ENCODE measurements at places on chromosomes 2 and 18. TPM values are rescaled to one million over a fixed set of nuclear protein-coding genes. Genes with fewer than 3 reads are reported as not detected.

- no peaks in the 10 kb centered on the region for H3K27me3 ChIP-seq
- H3K36me3 ChIP-seq, result no peaks in the 10 kb centered on the region
- no peak overlapping the region for H3K4me3 ChIP-seq
- H3K4me1 ChIP-seq, result no peaks in the 10 kb centered on the region
Observed at GRCh38 chr2:141599721-141600120, 531.1 kb downstream of the LRP1B start.

DNA sequence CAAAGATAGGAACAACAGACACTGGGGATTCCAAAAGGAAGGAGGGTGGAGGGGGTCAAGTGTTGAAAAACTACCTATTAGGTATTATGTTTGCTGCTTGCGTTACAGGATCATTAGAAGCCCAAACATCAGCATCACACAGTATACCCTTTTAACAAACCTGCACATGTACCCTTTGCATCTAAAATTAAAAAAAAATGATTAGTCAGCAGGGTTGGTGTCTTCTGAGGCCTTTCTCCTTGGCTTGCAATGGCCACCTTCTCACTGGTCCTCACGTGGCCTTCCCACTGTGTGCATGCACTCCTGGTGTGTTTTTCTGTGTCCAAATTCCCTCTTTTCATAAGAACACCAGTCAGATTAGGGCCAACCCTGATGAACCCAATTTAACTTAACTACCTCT is 5.6 kb upstream of the IMPA2 start:
- H3K27ac ChIP-seq, result no peak overlapping the region
- peaks cover 26% of the 10 kb centered on the region for H3K4me1 ChIP-seq
- H3K27me3 ChIP-seq, result no peaks in the 10 kb centered on the region
- DNase-seq, result no peak
- H3K36me3 ChIP-seq, result no peaks in the 10 kb centered on the region

GRCh38 chr2:200673191-200673590 is 87.4 kb downstream of the AOX1 start:
- H3K4me1 ChIP-seq, result no peaks in the 10 kb centered on the region
- no peak overlapping the region for H3K4me3 ChIP-seq
- DNase-seq, result no peak
- H3K27me3 ChIP-seq, result no peaks in the 10 kb centered on the region
- no peak overlapping the region for H3K27ac ChIP-seq

DNA sequence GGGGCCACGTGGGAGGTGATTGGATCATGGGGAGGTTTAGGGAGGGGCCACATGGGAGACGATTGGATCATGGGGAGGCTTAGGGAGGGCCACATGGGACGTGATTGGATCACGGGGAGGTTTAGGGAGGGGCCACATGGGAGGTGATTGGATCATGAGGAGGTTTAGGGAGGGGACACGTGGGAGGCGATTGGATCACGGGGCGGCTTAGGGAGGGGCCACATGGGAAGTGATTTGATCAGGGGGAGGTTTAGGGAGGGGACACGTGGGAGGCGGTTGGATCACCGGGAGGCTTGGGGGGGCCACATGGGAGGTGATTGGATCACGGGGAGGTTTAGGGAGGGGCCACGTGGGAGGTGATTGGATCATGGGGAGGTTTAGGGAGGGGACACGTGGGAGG is 22.5 kb upstream of the SALL3 start:
- H3K4me1 ChIP-seq, result no peaks in the 10 kb centered on the region
- H3K36me3 ChIP-seq, result no peaks in the 10 kb centered on the region
- H3K27ac ChIP-seq, result no peak overlapping the region
- H3K4me3 ChIP-seq, result no peak overlapping the region
- DNase-seq, result no peak

- no peaks in the 10 kb centered on the region for H3K36me3 ChIP-seq
- H3K27ac ChIP-seq, result no peak overlapping the region
Observed at GRCh38 chr2:8115966-8116365, 565.9 kb upstream of the ID2 start.

DNA sequence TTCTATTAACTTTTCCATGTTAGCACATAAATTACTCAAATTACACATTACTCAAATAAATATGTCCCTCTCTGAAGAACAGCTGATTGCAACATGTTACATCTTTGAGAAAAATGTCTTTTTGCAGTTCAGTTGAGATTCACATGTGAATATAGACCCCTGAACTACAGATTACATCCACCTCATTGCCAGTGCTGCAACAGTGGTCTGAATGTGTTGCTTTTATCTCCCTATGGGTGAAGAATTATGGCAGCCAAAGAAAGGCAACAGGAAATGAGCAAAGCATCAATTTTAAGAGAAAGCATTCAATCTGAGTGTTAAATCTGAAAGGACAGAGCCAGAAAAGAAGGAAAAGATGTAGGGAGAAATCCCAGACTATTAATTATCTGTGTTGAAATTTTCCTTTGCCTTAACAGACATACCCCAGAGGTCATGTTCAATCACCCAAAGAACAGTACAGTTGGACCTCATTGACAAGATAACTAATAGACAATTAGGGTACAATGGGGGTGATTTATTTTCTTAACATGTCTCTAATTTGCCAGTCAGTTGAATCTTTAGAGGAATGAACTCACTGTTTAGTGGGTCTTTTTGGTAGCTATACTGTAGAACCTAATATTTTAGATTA is 620.2 kb downstream of the CPS1 start:
- no peak for DNase-seq
- no peak overlapping the region for H3K4me3 ChIP-seq
- H3K27me3 ChIP-seq, result no peaks in the 10 kb centered on the region

- DNase-seq, result no peak
- H3K36me3 ChIP-seq, result no peaks in the 10 kb centered on the region
Observed at GRCh38 chr18:54529444-54529843, 61.6 kb upstream of the DYNAP start.

GRCh38 chr2:240159251-240159839 is 18.9 kb upstream of the OTOS start:
- no peaks in the 10 kb centered on the region for H3K36me3 ChIP-seq
- H3K4me3 ChIP-seq, result no peak overlapping the region
- no peak overlapping the region for H3K27ac ChIP-seq
- H3K27me3 ChIP-seq, result no peaks in the 10 kb centered on the region

DNA sequence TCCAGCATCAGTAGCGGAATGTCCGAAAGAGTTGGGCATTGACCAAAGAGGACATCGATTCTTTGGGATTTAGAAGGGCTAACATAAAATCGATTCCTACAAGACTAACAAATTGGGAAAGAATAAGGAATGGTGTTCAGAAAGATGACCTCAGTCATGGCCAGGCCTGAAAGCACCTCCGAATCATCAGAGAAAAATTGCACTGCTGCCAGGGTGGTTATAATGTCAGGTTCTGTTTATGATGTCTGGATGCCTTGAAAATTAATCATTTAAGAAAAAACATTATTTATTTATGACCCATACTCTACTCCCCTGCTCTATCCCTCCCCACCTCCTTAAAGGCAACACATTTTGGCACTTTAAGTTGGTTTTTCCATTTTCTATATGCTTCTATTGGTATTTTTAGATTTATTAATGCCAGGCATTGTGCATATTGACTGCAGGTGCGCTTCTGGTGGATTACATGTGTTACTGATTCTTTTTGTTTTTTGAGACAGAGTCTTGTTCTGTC is 104.7 kb downstream of the MYCN start:
- H3K27ac ChIP-seq, result no peak overlapping the region
- H3K36me3 ChIP-seq, result no peaks in the 10 kb centered on the region
- no peak for DNase-seq
- H3K4me3 ChIP-seq, result no peak overlapping the region
- H3K4me1 ChIP-seq, result no peaks in the 10 kb centered on the region
- H3K27me3 ChIP-seq, result peaks cover 22% of the 10 kb centered on the region

- H3K36me3 ChIP-seq, result peaks cover 8% of the 10 kb centered on the region
- H3K4me3 ChIP-seq, result no peak overlapping the region
- no peak overlapping the region for H3K27ac ChIP-seq
- H3K4me1 ChIP-seq, result peaks cover 6% of the 10 kb centered on the region
Observed at GRCh38 chr2:171436307-171436706, 2.3 kb downstream of the DCAF17 start.

DNA sequence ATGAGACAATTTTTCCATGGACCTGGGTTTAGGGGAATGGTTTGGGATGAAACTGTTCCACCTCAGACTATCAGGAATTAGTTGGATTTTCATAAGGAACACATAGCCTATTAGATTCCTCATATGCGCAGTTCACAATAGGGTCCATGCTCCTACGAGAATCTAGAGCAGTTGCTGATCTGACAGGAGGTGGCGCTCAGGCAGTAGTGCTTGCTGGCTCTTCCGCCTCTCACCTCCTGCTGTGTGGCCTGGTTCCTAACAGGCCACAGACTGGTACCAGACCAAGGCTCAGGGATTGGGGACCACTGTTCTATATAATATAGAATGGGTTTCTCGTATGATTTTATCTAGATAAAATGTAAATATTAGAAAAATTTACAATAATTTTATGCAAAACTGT is 338.7 kb downstream of the CPS1 start:
- no peak overlapping the region for H3K4me3 ChIP-seq
- DNase-seq, result no peak
- H3K4me1 ChIP-seq, result no peaks in the 10 kb centered on the region
- H3K27ac ChIP-seq, result no peak overlapping the region
- no peaks in the 10 kb centered on the region for H3K36me3 ChIP-seq
- H3K27me3 ChIP-seq, result no peaks in the 10 kb centered on the region

DNA sequence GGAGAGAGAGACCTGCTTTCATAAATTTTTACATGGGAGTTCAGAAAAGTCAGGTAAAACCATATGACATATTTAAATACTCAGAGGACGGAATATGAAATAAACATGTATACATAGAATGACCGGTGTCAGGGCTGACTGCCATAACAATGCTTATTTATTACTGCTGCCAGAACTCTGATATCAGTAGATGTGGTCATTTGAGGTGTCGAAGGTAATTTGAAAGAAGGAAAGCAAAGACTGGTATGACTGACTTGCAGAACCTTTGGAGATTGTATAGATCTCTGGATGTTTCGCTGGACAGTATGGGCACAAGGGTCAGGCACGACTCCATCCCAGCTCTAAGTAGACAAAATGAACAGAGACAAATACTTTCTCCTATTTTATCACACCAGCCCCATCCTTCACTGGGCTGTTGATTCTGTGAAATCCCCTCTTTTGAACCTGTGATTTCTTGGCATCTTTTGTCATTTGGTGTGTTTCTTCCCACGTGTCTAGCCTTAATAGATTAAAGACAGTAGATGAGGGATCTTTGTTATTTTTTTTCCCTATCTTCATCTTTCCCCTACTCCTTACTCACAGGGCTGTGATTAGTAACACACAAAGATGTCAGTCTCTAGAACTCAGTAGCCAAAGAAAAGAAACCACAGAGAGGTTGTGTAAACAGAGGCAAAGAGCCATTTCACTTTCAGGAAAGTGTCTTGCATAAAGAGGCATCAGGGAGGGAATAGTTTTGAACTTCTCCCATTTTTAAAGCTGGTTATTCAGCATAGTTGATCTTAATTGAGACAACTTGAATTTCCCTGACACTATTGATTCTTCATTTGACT is 61.6 kb downstream of the ICOS start:
- no peak overlapping the region for H3K27ac ChIP-seq
- H3K4me3 ChIP-seq, result no peak overlapping the region
- no peaks in the 10 kb centered on the region for H3K4me1 ChIP-seq
- peaks cover 18% of the 10 kb centered on the region for H3K27me3 ChIP-seq
- no peak for DNase-seq
- no peaks in the 10 kb centered on the region for H3K36me3 ChIP-seq

DNA sequence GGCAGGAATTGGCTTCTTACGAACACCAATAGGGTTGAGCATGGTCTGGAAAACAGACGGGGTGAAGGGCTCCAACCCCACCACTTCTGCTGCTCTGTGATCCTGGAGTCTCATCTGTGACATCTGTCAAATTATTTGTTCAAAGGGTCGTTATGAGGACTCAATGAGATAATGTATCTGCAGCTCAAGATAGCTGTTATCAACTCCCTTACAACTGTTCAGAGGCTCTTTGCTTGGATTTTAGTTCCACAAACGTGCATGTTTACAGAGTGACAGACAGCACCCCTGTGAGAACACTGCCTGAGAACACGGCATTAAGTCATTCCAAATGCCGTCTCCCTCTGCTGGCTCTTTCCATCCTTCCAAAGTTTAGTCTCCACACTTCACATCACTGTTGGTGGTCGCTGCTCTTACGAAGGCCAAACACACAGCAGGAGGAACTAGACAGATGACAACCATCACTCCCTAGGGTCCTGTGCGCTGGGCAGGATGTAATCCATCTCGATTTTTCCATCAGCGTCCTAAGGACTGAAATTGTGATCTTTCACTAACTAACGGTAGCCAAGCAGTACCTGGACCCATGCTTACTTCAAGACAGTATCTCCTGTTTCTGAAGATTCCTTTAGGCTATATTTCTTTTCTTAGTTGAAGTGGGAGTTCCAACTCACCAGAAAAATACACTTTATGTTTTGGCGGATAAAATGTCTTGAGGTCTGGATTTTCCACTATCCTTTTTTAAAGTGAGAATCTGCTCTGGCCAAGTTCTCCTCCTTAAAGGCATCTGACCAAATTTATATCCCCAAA is 220.3 kb downstream of the ANAPC1 start:
- no peak overlapping the region for H3K27ac ChIP-seq
- DNase-seq, result no peak
- H3K36me3 ChIP-seq, result no peaks in the 10 kb centered on the region
- H3K27me3 ChIP-seq, result no peaks in the 10 kb centered on the region
- H3K4me3 ChIP-seq, result no peak overlapping the region
- H3K4me1 ChIP-seq, result peaks cover 12% of the 10 kb centered on the region

GRCh38 chr18:48928787-48929186 is 22.0 kb downstream of the SMAD7 start:
- no peak overlapping the region for H3K27ac ChIP-seq
- no peak for DNase-seq
- no peaks in the 10 kb centered on the region for H3K27me3 ChIP-seq
- H3K36me3 ChIP-seq, result no peaks in the 10 kb centered on the region
- H3K4me3 ChIP-seq, result no peak overlapping the region
- H3K4me1 ChIP-seq, result peaks cover 63% of the 10 kb centered on the region

- H3K36me3 ChIP-seq, result peaks cover 22% of the 10 kb centered on the region
- no peak for DNase-seq
- no peak overlapping the region for H3K27ac ChIP-seq
- no peaks in the 10 kb centered on the region for H3K27me3 ChIP-seq
- no peak overlapping the region for H3K4me3 ChIP-seq
Observed at GRCh38 chr2:135786823-135787222, 45.2 kb downstream of the UBXN4 start.

GRCh38 chr2:238291550-238292281 is 3.3 kb upstream of the PER2 start:
- H3K4me1 ChIP-seq, result peaks cover 33% of the 10 kb centered on the region
- H3K27me3 ChIP-seq, result no peaks in the 10 kb centered on the region
- DNase-seq, result no peak
- no peak overlapping the region for H3K4me3 ChIP-seq
- no peak overlapping the region for H3K27ac ChIP-seq

CXCR4 gene
- 1.3 TPM for total RNA-seq

MAP3K19 gene
- total RNA-seq, result not detected

KATNAL2 gene
- 2.0 TPM for total RNA-seq

LONRF2 gene
- total RNA-seq, result 1.6 TPM

SNORC gene
- total RNA-seq, result 14.0 TPM

ALPI gene
- total RNA-seq, result not detected

VIL1 gene
- 0.49 TPM for total RNA-seq

TUBA4B gene
- total RNA-seq, result not detected

DSG4 gene
- 0.07 TPM for total RNA-seq

All from HCT116 (cell line).